Heart right ventricle (tissue), 16 donors: ENCODE measurements at places on chromosomes 1 and 21. TPM values are rescaled to one million over a fixed set of nuclear protein-coding genes. Genes with fewer than 3 reads are reported as not detected.

DNA sequence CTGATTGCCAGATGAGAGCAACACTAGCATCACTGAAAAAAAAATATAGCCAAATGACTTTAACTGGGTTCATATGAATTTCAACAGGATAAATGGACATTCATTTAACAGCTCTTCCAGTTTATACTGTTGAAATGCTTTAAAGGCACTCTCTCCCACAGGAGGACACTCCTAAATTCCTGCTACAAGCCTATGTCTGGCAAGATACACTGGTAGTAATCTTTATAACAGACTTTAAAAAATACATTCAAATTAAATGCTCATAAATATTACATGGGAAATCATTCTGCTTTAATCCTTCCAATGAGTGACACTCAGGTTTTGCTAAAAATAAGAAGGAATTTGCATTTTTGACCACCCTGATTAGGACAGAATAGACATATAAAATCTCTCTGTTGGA lies 526.7 kb upstream of the ADAMTS5 start:
- DNase-seq, result no peak

GRCh38 chr1:54273092-54273794 lies 73.3 kb downstream of the MRPL37 start:
- peak; percentile 71 for DNase-seq

GRCh38 chr1:179750630-179751029 lies 7.5 kb downstream of the FAM163A start:
- no peak for DNase-seq

GRCh38 chr21:35275776-35276175 lies 226.7 kb upstream of the RUNX1 start:
- DNase-seq, result no peak

DNA sequence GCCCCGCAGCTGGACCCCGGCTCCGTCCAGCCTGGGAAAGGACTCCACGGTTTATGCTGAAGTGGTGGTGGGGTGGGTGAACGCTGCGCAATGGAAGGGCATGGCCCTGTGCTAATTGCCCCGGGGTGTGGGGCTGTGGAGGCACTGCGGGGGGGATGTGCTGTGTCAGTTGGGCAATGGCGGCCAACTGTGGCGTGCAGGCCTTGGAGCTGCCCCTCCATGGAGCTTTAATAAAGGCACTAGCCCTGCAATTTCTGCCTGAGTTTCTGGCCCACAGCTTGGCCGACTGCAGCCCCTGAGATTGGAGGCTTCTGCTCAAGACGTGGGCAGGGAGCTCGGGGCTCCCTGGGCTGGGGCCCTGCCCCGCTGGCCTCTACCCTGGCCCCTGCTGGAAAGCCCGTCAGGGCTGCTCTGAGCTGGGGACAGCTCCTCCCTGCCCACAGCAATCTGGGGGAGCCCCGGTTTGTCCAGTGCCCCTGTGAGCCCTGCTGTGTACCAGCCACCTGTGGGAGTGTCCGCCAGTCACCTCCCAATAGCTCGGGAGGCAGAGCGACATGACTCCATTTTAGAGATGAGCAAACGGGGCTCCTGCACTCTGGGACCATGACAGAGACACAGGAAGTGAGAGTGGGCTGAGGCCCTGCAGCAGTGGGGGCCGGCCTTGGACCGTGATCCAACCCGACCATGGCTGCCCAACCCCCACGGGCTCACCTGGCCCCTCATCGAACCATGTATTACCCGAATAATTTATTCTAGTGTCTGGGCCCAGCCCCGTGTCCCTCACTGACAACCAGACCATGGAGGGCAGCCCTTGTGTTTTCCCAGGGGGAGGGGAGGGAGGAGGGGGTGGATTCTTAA lies 8.7 kb upstream of the TNFRSF14 start:
- DNase-seq, result peak; percentile 35

The ICOSLG gene
- total RNA-seq, result 1.7 TPM

DNA sequence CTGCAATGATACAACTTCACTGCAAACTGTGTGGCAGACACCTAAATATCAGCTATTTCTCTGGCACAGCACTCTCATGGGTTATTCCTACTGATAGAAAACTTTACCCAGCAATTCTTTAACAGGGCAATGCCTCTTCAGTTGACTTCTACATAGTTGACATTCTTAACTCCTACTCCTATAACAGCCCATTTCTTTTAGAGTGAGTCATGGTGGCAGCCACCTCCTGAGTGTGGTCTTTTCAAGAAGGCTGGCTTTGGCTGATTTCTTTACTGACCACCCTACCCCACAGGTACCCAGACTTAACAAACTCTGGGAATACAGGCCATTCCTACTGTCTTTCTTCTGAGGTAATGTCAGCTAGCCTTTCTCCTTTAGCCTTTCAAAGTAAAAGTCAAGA lies 805.8 kb upstream of the ADGRL2 start:
- DNase-seq, result no peak

GRCh38 chr1:52032785-52033131 lies 852 bp downstream of the KTI12 start:
- DNase-seq, result peak; percentile 11

GRCh38 chr1:162951553-162952315 lies 90.8 kb upstream of the CCDC190 start:
- no peak for DNase-seq

- DNase-seq, result no peak
Observed at GRCh38 chr1:39927538-39927937, 25.8 kb upstream of the MYCL start.

GRCh38 chr1:80310703-80311245 lies 1304.2 kb upstream of the ADGRL4 start:
- no peak for DNase-seq
